NCI-H226 (cell line): ENCODE measurements at places on chromosomes 12 and 14.

GRCh38 chr14:96729889-96730288 lies 67.3 kb upstream of the VRK1 start:
- DNase-seq = no peak

- DNase-seq = no peak
Measured at GRCh38 chr14:67683842-67684241, 9.4 kb upstream of the VTI1B start.

DNA sequence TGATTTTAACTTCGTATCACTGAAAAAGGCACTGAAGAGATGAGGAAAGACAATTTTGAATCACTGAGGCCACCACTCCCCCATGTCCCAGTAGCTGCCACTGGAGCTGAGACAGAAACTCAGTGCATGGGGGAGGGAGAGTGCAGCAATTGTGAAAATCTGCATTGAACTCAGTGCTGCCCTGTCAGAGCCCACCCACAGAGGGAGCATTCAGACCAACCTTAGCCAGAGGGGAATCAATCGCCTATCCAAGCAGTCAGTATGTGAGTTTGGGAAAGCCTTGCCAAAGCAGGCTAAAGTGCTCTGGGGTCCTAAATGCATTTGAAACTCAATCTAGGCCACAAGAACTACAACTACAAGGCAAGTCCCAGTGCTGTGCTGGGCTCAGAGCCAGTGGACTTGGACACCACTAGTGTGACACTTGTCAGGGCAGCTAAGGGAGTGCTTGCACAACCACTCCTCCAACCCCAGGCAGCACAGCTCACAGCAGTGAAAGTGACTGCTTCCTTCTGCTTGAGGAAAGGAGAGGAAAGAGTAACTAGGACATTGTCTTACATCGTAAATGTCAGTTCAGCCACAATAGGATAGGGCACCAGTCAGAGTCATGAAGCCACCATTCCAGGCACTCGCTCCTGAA lies 13.3 kb downstream of the RNASE3 start:
- no peak for DNase-seq

DNA sequence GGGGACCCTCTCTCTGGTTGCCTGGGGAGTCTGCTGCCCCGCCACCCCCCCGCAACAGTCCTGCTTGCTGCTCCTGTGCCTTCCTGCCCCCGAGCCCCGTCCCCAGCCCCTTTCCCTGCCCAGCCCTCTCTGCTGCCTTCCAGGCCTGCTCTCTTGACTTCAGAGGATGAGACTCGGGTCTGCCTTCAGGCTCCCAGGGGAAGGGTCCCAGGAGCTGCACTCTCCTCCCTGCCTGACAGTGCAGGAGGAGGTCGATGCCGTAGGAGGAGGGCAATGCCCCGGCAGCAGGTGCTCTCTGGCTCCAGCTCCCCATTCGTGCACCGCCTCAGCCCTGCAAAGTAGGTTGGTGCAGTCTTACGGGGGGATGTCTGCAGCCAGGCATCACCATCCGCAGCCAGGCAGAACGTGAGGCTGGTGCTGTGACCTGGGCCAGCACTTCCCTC lies 185.1 kb upstream of the C14orf180 start:
- no peak for DNase-seq

- no peak for DNase-seq
Measured at GRCh38 chr12:64318605-64319004, 72.0 kb downstream of the C12orf56 start.

GRCh38 chr12:102067574-102068258 lies 5.9 kb upstream of the WASHC3 start:
- no peak for DNase-seq
